Renal cortex interstitium (tissue), 15 donors: ENCODE measurements at places on chromosomes 6 and 20. TPM values are rescaled to one million over a fixed set of nuclear protein-coding genes. Genes with fewer than 3 reads are reported as not detected.
A peak's percentile ranks its signal among the peaks of the same experiment; 100 is the strongest.

DNA sequence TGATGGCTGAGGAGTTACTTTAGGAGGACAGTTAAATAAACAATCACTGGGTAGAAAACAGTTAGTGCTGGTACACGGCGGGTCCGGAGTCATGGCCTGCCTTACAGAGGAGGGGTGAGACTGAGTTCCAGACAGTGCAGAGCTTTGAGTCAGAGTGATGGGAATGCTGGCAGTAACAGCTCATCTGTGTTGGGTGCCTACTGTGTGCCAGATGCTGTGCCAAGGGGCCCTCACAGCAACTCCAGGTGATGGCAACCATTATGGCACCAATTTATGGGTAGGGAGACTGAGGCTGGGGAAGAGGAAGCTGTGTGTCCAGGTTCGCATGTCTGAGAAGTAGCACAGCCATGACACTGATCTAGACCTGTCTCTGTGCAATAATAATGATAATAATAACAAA, 132.6 kb downstream of the CEBPB start:
- DNase-seq = no peak

- no peak for DNase-seq
These were observed 50.9 kb downstream of the CCN2 start for GRCh38 chr6:131900231-131900630.

DNA sequence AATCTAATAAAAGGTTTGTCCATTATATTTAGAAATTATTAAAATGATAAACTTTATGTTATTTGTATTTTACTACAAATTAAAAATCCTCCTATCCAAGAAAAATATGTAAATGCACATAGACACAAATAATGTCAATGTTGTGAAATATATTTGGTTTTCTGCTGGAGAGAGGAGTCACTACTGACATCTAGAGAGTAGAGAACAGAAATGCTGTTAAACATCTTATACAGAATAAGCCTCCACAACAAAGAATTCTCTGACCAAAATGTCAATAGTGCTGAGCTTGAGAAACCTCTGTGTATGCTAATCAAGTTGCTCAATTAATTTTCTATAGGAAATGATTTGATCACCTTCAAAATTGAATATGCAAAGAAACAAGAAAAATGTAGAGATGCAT, 12.4 kb downstream of the HTR1B start:
- DNase-seq = no peak

GRCh38 chr20:35617397-35618262, 2.0 kb downstream of the SPAG4 start:
- DNase-seq = peak; percentile 35

- DNase-seq = no peak
These were observed 123.7 kb upstream of the OGFRL1 start for GRCh38 chr6:71164890-71165289.

DNA sequence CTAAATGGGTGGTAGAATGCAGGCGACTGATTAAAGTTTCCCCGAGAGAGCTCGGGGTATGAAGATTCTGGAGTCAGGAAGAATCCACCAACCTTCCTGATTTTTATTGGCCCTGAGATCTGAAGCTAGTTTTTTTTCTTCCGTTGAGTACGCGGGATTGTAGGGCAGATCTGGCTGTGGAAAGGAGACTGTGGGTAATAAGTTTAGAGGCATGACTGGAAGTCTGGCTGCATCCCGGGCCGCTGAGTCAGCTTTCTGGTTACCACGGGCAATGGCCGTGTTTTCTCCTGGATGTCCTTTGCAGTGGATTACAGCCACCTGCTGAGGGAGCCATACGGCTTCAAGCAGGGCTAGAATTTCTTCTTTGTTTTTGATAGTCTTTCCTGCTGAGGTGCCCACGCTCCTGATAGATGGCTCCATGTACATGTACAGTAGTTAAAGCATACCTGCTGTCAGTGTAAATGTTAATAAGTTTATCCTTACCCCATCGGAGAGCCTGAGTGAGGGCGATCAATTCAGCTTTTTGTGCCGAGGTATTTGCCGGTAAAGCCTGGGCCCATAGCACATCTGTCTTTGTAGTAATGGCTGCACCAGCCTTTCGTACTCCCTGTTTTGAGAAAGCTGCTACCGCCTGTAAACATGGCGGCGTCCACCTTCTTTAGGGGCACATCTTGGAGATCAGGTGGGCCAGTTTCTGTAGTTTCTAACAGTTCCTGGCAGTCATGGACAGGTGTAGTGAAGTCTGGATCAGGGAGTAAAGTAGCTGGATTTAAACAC, 154.0 kb downstream of the TRIM27 start:
- DNase-seq = no peak

GRCh38 chr20:16694161-16694560, 35.7 kb upstream of the SNRPB2 start:
- DNase-seq = no peak

- DNase-seq = peak; percentile 57
These were observed 704.2 kb upstream of the CITED2 start for GRCh38 chr6:140078561-140079125.

DNA sequence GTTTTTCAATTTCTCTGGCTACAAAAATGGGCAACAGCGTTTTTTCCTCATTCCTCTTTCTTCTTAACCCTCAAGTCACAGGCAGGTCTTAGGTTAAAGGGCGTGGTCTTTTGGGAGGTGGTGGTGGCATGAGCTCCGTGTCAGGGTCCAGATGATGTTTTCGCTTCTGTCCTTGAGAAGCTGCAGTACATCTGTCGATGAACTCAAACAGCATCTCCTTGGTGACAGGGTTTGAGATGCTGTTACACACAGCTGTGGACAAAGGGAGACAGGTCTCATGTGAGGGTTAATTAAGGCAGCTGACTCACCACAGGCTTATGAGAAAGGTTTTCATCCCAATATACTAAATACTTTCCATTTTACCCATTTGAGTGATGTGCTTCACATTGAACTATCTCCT, 350.8 kb downstream of the RNGTT start:
- no peak for DNase-seq

Gene TPBG
- polyA plus RNA-seq = 30.5 TPM

Gene AMD1
- polyA plus RNA-seq = 74.0 TPM

GRCh38 chr20:56348746-56349145, 10.0 kb upstream of the FAM210B start:
- DNase-seq = no peak

Gene MLN
- polyA plus RNA-seq = 1.9 TPM

Gene SNAP25
- polyA plus RNA-seq = 6.8 TPM

Gene CFAP61
- polyA plus RNA-seq = 4.9 TPM

Gene DYNLT2
- 6.1 TPM for polyA plus RNA-seq

- DNase-seq = no peak
These were observed 31.8 kb upstream of the STX16 start for GRCh38 chr20:58619077-58619863.

GRCh38 chr6:114376611-114377175, 33.9 kb upstream of the HS3ST5 start:
- no peak for DNase-seq

GRCh38 chr6:19554356-19555225, 282.6 kb upstream of the ID4 start:
- no peak for DNase-seq

GRCh38 chr6:16446273-16446672, 207.9 kb downstream of the GMPR start:
- no peak for DNase-seq

DNA sequence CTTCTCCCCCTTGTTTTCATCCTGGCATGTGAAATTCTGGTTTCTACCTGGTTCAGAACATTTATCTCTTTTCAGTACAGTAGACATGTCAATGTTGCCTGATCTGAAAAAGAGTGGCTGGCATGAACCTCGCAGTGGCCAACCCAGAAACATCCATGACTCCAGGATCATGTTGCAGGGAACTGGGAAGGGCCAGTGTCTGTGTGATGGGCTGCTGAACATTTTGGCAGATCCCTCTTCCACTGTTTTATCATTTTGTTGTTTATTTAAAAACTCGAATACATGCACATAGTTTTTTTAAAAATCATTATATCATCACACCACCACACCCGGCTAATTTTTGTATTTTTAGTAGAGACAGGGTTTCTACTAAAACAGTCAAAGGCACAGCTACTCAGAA, 19.0 kb downstream of the WFDC3 start:
- no peak for DNase-seq

DNA sequence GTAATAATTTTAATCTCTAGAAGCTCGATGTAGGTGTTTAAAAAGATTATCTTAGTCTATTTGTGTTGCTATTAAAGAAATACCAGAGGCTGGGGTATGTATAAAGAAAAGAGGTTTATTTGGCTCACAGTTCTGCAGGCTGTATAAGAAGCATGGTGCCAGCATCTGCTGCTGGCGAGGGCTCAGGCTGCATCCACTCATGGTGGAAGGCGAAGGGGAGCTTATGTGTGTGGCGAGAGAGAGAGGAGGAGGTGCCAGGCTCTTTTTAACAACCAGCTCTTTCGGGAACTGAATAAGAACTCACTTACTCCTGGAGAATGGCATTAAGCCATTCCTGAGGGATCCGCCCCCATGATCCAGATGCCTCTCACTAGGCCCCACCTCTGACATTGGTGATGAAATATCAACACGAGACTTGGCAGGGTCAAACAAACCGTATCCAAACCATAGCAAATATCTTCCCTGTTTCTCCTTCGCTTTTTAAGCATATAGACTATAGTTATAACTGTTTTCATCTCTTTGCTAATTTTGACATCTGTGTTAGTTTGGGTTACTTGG, 24.5 kb downstream of the CHMP4B start:
- no peak for DNase-seq

DNA sequence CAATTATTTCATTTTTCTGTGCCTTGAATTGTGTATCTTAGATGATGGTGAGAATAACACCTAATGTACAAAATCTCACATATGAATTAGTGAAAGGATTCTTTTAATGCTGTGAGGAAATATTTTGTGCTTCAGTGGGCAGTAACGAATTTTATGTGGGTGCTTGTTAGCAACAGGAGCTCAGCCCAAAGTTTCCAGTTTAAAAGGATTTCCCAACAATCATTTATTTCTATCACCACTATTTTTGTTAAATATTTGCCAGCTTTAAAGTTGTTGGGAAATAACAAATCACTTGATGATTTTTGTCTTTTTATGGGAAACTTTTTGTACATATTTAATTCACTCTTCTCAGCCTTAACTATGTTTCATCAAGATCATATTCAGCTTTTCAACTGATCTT, 111.8 kb downstream of the QKI start:
- DNase-seq = no peak

DNA sequence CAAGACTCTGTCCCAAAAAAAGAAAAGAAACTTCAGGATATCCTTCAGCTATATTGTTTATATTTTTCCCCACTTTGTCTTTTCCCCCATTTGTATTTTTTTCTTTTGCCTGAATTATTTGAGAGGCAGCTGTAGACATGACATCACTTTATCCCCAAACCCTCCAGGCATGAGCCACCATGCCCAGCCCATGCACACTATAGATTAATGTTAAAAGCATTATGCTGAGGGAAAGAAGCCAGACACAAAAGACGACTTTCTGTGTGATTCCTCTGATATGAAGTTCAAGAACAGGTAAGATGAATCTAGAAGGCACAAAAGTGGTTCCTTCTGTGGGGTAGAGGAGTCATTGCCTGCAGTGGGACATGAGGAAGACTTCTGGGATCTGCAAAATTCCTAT, 16.4 kb downstream of the CEBPB start:
- no peak for DNase-seq

GRCh38 chr20:46804126-46804525, 90.5 kb upstream of the EYA2 start:
- no peak for DNase-seq

Gene KCNK17
- polyA plus RNA-seq = 0.16 TPM

- no peak for DNase-seq
These were observed 16.9 kb downstream of the NDRG3 start for GRCh38 chr20:36728986-36729385.

Gene PNLDC1
- polyA plus RNA-seq = 0.35 TPM

Gene STMND1
- 0.23 TPM for polyA plus RNA-seq

DNA sequence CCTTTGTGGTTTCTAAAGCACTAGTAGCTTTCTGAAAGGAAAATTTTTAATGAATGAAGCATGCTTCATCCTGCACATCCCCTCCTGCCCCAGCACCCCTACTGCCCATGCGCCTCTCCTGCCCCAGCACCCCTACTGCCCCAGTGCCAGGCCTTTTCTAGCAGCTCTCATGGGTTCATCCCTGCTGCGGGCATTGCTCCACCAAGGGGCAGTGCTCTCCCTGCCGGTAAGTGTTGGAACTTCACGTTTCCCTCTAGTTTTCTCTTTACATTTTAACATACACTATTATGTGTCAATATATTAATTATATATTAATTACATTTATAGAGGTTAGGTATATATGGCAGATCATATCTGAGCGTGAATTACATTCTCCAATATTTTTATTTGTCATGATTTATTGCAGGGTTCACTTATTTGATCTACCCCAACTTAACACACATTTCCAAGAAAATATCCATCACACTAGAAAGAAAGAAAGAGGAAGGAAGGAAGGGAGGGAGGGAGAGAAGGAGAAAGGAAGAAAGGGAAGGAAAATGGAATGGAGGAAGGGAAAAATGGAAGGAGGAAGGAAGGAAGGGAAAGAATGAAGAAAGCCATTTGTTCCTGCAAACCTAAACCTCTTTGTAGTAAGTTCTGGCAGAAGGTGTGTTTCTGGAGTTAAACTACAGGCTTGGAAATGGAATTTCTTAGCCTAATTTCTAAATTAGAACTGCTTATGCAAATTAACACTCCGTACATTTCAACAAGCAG, 46.8 kb downstream of the CEP43 start:
- DNase-seq = no peak

DNA sequence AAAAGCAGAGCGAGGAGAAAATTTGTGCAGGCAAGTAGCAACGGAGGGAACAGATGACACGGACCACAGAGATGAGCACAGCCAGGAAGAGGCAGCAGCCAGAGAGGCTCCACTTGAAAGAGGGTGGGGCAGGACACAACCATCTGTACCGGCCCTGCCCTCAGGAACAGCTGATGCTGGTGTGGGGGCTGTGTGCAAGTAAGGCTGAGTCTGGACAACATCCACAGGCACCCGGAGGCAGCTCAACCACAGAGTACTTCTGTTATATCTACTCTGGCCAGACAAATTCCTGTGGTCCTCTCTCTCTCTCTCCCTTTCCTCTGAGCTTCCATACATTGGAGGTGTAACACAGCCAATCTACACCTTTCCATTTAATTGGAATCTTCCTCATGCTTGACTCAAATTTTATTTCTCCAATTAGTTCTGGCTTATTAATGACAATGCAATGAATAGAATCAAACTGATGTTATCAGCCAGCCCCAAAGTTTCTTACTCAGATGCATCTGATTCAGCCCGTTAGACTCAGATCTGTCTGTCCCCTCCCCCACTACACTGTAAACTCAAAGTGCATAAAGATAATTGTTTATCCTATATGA, 24.9 kb downstream of the KIF13A start:
- DNase-seq = no peak

- DNase-seq = no peak
These were observed 46.2 kb upstream of the ZNF217 start for GRCh38 chr20:53639647-53640440.

- DNase-seq = no peak
These were observed 994 bp downstream of the FOXC1 start for GRCh38 chr6:1610497-1611321.

Gene ISM1
- 4.5 TPM for polyA plus RNA-seq

Gene C6orf141
- polyA plus RNA-seq = 0.29 TPM

DNA sequence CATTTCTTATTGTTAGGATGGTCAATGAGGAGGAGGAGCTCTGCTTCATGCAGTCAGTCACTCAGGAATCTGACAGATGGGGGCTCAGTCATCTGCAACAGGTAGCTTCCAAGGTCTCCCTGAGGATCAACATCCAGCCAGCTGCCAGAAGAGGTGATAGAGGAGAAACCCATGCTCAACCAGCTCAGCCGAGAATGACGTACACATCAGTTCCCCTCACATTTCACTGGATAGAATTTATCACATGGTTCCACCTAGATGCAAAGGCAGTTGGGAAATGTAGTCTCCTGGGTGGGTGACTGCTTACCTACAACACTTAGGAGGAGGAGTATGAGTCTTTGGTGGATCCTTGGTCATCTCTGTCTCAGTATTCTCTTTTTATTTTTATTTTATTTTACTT, 144.5 kb downstream of the CEBPB start:
- no peak for DNase-seq

Gene HAO1
- 0.07 TPM for polyA plus RNA-seq
